Activated CD8-positive, alpha-beta memory T cell treated with anti-CD3 and anti-CD28 coated beads, Interleukin-2, amount 10 ng/mL, durations not matched to agents 7 days and 5 days (primary cell): ENCODE measurements at places on chromosomes 5 and 9. TPM values are rescaled to one million over a fixed set of nuclear protein-coding genes. Genes with fewer than 3 reads are reported as not detected.

GRCh38 chr9:35801328-35802128 lies 10.1 kb downstream of the NPR2 start:
- no peak for DNase-seq

DNA sequence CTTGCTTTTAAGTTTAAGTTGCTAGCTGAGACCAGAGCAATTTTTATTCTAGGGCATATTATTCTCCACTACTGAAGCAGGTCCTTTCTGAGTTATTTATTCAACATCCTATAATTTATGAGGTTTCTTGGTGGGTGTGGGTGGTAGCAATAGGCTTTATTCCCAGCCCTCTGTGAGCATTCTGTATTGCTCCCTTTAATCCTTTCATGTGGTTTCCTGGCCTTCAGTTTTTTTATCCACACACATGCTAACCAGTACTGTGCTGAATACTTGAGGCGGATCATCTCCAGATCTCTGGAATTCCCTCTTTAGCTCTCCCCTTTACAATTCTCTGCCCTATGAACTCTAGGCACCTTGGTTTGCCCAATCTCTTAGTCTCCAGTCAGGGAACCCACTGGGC lies 91.8 kb upstream of the GLRA1 start:
- DNase-seq: no peak

DNA sequence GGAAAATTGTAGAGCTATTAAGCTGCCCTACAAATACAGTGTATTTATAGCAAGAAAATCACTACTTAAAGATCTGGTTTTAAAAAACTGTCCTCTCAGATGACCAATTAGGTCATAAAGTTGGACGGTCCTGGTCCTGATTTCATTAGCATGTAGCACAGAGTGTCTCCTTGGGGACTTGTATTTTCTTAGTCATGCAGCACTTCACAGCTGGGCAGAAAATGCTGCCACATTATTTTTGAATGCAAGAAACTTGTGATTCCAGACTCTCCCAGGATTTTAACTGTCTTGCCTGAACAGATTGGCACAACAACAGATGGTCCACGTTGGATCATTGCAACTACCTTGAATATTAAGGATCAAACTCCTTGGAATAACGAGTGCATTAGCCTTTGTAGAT lies 348.1 kb upstream of the SGCD start:
- DNase-seq: no peak

The GABRA6 gene
- not detected for total RNA-seq

The ERP44 gene
- total RNA-seq: 16.0 TPM

DNA sequence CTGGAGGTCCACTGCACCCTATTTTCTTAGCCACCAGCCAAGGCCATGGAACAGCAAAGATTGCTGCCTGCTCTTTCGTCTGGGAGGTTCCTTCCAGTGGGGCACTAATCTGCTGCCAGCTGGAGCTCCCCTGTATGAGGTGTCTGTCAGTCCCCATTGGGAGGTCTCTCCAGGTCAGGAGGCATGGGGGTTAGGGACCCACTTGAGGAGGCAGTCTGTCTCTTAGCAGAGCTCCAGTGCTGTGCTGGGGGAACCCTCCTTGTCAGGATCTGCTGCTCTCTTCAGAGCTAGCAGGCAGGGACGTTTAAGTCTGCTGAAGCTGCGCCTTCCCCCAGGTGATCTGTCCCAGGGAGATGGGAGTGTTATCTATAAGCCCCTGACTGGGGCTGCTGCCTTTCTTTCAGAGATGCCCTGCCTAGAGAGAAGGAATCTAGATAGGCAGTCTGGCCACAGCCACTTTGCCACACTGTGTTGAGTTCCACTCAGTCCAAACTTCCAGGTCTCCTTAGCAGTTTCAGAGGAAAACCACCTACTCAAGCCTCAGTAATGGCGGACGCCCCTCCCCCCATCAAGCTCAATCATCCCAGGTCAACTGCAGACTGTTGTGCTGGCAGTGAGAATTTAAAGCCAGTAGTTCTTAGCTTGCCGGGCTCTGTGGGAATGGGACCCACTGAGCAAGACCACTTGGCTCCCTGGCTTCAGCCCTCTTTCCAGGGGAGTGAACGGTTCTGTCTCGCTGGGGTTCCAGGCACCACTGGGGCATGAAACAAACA lies 317.7 kb downstream of the LRRC70 start:
- no peak for DNase-seq
